ENCODE measurements at places on chromosomes 2 and 18.

DNA sequence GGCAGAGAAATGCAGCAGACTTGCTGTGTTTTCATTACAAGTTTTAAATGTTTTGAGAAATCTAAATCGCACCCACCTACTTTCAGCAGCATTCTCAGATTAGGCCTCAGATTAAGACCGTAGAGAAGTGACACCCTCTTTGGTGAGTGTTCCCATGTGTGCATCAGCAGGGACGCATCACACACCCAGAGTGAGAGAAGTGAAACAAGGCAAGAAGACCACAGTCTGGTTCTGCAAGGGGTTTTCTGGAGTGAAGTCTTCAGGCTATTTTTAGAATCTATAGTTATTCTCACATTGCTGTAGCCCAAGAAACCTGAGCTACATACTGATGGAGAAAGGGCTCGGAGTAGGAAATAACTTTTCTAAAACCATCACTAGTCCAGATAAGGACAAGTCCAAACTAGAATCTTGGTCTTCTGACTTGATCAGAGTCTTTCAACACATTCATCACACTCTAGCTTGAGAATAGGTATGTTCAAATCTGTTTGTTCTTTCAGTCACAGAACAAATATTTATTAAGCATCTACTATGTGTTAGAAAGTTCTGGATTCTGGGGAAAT, 1216.6 kb upstream of the PIK3C3 start:
- no peak for DNase-seq

GRCh38 chr2:240764605-240765004, 55.4 kb downstream of the KIF1A start:
- no peak for DNase-seq

- no peak for DNase-seq
Observed at GRCh38 chr18:63505566-63506335, 29.0 kb downstream of the SERPINB5 start.

DNA sequence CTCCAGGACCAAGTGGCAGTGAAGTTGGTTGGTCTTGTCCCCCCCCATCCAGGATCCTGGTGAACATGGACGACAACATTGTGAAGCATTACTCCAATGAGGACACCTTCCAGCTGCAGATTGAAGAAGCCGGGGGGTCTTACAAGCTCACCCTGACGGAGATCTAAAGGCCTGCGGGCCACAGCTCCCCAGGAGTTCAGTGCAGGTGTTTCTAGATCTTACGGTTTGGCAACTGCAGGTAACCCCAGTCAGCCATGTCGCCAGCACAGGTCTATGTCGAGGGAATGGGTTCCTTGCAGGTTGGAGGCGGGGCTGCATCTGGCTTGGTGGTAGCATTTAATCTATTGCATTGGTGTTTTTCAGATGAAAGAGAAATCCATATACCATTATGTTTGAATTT, 42.8 kb upstream of the KLF11 start:
- DNase-seq, result no peak

DNA sequence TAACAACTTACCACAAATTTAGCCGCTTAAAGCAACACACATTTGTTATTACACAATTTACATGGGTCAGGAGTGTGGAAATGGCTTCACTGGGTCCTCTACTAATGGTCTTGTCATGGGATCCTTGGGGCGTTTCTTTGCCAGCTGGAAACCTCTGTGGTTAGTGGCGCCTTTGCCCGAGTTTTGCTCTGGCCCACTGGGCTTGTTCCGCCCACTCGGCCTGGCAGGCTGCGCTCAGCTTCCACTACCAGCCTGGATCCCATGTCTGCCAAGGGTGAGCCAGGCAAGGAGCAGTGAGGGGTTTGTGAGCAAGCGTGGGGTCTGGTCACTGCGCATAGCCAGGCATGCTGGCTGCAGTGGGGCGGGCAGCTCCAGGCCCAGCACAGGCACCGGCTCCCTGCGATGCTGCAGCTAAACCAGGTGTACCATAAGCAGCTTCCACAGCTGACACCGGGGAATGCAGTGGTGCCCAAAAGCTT, 16.2 kb upstream of the MBD2 start:
- no peak for DNase-seq

DNA sequence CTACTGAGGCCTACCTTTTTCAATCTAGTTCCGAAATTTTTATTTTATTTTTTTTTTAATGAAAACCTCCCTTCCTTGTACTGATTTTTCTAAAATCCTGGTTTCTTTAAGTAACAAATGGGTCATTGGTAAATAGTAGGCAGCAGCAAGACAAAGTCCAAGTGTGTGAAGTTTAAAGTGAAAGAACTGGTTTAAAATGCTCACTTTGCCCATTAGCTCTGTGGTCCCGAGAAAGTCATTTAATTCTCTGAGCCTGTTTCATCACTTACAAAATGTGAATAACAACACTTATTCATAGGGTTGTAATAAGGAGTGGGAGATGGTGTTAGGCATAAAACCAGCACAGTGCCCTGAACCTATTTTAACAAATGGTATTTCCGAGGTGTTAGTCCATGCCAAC, 426.2 kb downstream of the ERBB4 start:
- no peak for DNase-seq

GRCh38 chr2:23379220-23379695, 5.7 kb upstream of the KLHL29 start:
- no peak for DNase-seq

GRCh38 chr2:113217455-113218282, 43.9 kb downstream of the PSD4 start:
- no peak for DNase-seq

DNA sequence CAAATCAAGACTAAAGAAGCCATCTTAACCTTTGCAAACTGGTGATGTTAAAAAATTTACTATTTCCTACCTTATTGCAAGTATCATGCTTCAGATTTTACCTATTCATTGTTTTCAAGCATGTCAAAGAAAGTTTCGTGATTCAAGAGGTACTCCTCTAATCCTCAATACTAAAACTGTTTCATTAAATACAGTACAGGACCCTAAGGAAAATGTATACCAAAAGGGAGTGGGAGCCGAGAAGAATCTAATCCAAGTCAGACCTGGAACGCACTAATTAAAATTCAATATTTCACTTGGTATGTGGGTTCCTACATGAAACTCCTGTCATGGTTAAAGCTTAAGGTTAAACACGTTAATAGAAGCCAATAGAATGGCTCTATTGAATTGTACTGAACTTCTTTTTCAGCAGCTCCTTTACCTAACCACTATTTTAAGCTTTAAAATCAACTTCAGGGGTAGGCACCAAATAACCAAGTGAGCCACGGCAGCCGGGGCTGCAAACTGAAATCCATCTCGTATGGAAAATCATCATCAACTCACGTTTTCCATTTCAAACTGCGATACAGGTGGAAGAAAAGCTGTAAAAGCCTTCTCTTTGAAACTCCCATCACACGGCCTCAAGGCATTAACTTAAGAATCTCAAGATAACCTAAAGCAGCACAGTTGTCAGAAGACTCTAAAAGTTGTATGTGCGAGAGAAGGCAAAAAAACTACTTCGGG, 188.8 kb downstream of the ZEB2 start:
- DNase-seq, result no peak

GRCh38 chr18:48173557-48173956, 235.6 kb downstream of the ZBTB7C start:
- DNase-seq, result no peak

DNA sequence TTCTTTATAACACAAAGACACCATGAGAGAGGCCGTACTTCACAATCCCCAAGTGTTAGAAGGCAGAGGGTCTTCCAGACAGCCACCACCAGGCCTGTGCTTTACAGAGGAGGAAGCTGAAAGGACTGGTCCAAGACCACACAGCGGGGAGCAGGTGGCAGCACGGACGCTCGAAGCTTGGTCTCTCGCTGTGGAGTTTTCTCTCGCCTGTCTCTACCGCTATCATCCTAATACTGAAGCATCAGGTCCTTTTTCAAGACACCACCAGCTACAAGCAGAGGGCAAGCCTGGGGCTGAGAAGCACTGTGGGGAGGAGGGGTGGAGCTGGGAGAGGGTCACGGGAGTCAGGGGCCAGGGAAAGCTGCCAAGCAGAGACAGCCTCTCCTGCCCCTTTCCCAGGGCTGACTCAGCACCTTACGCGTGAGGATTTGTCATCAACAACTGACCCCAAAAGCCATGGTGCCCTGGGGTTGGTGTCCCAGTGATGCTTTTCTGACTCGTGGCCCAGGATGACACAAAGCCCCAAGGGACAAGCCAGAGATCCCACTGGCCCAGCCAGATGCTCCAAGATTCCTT, 31.9 kb upstream of the FOSL2 start:
- no peak for DNase-seq

DNA sequence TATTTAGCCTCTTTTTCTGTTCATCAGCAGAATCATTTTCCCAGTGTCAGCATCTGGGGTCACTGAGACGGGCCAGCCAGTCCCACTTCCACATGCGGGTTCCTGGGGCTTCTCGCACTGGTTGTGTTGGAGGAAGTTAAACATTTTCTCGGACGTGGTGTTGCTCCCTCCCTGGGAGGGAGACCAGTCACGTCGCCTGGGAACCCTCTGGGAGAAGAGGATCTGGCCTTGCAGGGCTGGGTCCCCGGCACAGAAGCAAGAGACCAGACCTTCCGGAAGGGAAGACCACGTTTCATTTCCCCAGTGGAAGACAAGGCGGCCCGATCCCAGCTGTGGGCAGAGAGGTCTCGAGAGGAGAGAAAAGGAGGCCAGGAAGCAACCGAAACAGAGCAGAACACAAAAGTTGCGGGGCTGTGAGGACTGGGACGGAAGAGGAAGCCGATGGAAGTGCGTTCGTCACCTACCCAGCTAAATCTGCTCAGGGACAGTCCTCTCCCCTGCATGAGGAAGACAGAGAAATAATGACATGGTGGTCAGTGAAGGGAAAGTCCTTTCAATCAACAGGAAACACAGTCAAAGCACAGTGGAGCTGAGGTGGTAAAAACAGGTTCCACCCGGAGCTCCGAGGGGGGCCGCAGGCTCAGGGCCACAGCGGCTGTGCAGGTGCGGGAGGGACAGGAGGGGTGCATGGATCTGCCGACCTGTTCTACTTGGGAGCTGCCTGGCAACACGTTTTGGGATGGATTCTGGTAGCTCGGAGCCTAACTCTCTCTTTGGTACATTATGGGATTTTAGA, 144.4 kb downstream of the MBP start:
- no peak for DNase-seq

- no peak for DNase-seq
Observed at GRCh38 chr2:180130403-180130802, 123.3 kb upstream of the CWC22 start.

DNA sequence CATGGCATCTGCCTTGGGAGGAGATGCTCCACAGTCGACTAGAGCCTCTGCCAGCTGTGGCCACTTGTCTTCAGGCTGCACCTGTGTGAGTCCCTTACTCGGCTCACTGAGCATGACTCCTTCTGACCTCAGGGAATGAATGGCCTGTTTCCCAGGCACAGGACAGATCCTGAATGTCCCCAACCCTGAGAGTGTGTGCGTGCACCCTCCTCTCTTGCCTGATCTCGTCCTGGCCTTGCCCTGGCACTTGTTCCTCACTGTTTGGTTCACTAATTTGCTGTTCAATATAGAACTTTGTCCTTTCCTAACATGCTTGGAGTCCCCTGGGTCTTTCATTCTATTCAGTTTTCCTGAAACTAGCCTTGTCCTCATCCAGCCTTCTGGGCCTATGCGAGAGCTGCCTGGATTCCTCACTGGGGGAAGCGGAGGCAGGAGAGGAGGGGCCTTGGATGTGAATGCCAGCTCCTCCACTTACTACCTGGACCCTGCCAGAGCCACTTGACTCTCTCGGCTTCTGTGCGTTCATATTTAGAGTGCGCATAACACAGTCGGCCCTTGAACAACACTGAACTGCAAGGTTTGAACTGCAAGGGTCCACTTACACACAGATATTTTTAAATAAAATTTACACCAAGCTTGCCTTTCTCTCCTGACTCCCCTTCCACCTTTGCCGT, 184.8 kb downstream of the ACKR3 start:
- no peak for DNase-seq

DNA sequence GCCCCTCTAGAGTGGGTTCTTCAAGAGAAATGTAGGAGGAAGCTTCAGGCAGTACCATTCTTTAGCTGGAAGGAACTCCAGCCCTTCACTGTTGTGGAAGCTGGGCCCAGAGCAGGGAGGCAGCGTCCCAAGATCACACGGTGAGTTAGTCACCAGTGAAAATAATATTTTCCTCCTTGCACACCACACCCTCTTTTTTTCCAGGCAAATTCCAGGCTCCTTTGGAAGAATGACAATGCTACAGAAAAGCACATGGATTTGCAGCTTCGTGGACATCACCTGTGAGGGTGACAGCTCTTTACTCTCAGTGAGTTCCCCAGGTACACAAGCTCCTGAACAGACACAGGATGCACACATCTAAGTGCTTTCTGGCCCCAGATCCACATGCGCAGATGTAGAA, 157.1 kb downstream of the COL6A3 start:
- DNase-seq, result no peak

- no peak for DNase-seq
Observed at GRCh38 chr18:64082054-64082453, 66.8 kb downstream of the LINC00305 start.

DNA sequence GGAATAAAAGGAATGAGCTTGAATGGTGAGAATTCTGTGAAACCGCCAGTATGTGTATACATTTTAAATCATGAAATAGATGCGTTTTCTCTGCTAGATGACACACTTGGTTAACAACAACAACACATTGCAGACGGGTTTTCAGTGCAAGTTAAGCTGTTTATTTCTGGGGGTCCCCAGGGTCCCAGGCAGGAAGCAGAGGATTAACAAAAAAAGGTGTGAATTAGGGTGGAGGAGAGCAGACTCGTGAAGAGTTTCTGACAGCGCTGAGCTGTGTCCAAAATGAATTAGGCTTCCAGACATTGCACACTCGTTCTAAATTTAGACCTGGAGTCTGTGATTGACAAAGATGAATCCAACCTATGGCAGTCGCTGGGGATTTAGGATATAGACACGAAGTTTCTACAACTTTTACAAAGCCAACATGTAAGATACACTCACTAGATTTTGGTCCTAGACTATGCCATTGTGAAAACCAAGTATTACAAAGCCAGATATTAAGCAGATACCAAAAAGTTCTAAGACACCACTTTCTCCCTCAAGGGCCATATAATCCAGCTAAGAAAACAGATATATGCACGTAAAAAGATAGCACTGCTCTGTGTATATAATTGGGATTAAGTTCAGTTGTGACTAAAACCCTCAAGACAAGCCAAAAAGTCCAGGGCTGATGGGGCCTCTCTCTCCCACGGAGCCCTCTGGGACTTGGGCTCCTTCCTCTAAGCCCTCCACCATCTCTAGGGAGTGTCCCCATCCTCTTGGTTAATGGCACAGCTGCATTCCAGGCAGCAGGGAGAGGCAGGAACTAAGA, 120.2 kb downstream of the ACAA2 start:
- DNase-seq, result no peak
